Activated CD8-positive, alpha-beta T cell treated with anti-CD3 and anti-CD28 coated beads for 36 hours (primary cell): ENCODE measurements at places on chromosomes 6 and 20. TPM values are rescaled to one million over a fixed set of nuclear protein-coding genes. Genes with fewer than 3 reads are reported as not detected.

Gene HLA-DPA1
- total RNA-seq = 27.9 TPM

Gene PSMB8
- total RNA-seq = 371 TPM

Gene ZSCAN23
- 1.6 TPM for total RNA-seq

Gene NRN1
- total RNA-seq = 5.9 TPM

DNA sequence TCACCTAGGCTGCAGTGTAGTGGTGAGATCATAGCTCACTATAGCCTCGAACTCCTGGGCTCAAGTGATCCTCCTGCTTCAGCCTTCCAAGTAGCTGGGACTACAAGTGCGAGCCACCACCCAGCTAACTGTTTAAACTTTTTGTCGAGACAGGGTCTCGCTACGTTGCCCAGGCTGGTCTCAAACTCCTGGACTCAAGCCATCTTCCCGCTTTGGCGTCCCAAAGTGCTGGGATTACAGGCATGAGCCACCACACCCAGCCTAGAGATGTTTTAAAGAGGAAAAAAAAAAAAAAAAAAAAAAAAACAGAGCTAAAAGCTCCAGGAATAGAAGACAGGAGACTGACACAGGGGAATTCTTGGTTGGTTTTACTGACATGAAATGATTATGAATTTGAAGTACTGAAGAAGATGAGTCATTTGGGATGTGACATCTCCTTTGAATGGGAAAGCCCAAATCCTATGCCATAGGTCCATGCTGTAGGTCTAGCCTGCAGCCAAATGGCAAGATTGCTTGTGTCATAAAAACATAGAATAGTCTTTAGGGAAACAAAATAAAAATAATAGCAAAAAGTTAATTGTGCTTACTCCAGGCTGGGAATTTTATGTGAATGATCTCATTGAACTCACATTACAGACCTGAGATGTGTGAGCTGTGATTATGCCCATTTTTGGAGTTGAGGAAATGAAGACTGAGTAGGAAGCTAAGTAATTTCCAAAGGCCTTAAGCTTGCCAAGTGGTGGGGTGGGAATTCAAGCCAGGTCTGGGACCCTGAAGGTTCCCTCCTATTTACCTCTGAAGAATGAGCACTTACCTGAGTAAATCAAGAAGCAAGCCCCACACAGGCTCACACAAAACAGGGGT is 24.3 kb upstream of the NHSL1 start:
- no peak for DNase-seq

DNA sequence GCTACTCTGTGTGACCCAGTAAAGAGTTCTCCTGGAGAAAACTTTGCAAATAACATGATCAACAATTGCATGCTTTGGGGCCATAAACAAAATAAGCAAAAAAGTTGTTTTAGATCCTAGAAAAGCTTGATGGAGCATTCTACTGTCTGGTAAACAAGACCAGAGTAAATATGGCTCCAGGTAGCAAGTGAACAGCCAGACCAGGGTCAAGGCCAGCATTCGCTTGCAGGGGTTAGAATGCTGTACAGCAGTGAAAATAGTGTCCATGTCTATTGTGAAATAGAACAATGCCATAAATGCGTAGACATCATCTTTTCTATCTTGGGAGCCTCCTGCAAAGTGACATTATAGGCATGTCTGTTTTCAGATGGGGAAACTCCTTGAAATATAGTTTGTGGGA is 216.7 kb downstream of the PLCB4 start:
- no peak for DNase-seq

- no peak for DNase-seq
Observed at GRCh38 chr6:55405474-55406235, 78.4 kb downstream of the GFRAL start.

DNA sequence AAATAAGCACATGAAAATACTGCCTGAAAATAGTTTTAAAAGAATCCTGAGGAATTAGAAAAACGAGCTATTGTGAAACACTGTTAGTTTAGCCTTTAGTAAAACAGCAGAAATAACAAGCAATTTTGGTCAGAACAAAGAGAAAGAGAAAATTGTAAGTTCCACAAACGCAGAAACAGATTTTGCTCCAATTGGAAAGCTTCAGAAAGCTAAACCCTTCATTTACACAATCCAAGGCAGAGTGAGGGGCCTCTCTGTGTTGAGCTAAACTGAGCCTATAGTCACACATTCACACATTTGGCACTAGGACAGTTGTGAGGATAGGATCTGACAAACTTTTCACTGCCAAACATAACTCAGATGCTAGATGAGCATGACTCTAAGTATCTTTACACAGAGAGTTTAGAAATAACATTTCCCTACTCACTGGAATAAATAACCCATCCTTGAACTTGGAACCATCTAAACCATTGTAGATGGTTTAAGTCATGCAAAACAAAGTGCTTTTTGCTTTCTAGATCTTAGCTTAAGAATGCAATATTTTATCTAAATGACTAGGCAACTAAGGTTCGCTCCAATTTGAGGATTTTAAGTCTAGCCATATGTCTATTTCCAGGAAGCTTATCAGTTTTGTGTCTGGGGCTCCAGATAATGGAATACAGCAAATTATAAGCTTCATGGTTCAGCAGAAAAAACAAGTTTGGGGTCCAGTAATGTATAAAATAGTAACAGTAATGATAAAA is 122.6 kb downstream of the SGK1 start:
- DNase-seq = no peak

DNA sequence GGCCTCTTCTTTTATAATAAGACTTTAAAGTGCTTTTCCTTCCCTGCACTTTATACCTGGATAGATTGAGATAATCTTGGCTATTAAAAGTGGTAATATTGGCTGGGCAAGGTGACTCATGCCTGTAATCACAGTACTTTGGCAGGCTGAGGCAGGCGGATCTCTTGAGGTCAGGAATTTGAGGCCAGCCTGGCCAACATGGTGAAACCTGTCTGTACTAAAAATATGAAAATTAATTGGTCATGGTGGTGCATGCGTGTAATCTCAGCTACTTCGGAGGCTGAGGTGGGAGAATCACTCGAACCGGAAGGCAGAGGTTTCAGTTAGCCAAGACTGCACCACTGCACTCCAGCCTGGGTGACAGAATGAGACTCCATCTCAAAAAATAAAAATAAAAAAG is 197.1 kb upstream of the RGS17 start:
- no peak for DNase-seq

DNA sequence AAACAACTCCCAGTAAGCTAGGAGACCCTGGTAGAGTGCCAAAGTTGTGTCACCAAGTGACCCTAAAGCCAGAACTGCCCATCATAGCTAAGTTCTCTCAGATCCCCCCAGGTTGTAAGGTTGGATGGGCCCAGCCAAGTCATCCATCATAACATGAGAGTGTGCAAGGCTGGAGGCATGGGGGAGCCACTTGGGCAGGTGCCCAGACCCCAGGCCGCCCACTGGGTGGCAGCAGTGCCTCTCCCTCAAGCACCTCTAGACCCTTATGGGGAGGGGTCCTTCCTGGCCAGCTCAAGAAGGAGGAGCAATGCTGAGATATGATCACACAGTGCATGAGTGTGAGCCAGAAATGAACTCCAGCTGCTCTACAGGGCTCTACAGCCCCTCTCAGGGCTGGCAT is 154.5 kb downstream of the MYLK4 start:
- peak; percentile 9 for DNase-seq

DNA sequence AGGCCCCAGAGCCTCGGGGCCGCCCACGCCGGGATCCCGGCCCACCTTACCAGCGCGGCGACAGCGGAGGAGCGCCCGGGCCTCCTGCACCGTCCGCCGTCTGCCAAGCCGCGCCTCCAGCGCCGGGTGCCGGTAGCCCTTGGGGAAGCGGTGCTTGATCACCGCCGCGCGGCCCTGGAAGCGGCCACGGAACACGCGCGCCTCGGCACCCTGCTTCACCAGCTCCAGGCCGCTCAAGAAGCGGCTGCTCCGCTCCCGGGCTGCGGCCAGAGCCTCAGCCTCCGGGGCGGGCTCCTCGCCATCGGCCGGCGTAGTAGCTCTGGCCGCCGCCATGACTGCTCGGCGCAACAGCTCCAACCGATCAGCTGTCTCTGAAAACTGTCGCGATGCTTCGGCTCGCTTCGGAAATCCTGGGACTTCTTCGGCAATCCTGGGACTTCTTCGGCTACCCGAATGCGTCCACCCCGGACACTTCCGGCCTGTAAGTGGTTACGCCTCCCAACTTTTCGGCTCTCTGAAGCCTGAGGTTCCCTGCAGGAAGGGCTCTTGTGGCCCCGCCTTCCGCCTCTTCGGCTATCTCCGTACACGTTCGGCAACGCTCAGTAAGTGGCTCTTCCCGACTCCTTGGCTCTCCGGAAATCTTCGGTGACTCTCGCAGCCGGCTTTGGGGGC is at the start of gene TP53RK:
TSS of gene TP53RK (minus strand) at position 363 of the 672 bp plus-strand sequence. CDS start at position 333, 30 bp downstream.
- DNase-seq = peak; percentile 99

GRCh38 chr20:34881689-34882088 is 5.3 kb downstream of the ACSS2 start:
- no peak for DNase-seq
